WTC11 (cell line): ENCODE measurements at places on chromosomes 1 and 21. TPM values are rescaled to one million over a fixed set of nuclear protein-coding genes. Genes with fewer than 3 reads are reported as not detected.

DNA sequence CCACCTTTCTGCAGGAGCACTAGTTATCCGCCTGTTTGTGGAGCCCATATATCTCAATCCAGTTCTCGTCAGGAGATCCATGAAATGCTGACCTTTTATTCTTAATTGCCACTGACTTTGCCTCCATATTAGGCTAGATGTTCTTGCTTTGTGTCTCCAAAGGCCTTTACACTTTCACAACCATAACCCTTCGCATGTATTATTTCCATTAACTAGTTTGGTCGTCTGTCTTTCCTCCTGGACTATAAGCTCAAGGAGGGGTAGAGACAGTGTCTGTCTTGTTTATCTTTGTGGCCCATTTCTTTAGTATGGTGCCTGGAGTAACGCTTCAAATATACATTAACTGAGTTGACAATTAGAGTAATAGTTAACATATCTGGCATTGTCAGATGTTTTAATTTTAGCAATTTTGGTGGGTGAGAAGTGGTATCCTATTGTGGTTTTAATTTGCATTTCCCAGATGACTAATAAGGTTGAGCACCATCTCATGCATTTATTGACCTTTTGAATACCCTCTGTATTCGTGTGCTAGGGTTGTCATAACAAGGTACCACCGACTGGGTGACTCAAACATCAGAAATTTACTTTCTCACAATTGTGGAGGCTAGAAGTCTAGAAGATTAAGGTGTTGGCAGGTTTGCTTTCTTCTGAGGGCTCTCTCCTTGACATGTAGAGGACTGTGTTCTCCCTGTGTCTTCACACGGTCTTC is 21.7 kb upstream of the IL12RB2 start:
- DNase-seq = no peak

DNA sequence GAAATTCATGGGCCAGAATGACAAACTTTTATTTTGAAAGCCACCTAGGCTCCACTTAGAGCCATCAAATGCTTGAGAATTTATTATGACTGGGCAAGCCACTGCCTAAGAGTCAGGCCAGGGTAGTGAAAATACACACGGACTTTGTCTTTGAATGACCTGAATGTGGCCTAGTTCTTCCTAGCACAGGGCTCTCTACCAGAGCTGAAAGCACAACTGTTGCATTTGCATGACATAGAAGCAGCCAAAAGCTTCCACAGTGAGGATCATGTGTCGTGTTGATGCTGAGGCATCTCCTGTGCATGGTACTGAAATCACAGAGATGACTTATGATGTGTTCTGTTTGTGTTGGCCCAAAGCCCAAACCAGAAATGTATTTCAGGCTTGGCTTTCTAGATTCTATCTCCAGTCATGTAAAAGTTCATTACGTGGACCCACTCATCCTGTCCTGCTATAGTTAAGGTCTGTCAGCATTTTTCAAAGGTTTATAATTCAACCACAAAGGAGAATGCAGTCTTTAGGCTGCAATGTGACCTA is 164.0 kb upstream of the UBE2U start:
- DNase-seq = peak; percentile 24

Gene ARTN
- 23.5 to 28.5 TPM (median 23.6 TPM) in 3 replicates for total RNA-seq

DNA sequence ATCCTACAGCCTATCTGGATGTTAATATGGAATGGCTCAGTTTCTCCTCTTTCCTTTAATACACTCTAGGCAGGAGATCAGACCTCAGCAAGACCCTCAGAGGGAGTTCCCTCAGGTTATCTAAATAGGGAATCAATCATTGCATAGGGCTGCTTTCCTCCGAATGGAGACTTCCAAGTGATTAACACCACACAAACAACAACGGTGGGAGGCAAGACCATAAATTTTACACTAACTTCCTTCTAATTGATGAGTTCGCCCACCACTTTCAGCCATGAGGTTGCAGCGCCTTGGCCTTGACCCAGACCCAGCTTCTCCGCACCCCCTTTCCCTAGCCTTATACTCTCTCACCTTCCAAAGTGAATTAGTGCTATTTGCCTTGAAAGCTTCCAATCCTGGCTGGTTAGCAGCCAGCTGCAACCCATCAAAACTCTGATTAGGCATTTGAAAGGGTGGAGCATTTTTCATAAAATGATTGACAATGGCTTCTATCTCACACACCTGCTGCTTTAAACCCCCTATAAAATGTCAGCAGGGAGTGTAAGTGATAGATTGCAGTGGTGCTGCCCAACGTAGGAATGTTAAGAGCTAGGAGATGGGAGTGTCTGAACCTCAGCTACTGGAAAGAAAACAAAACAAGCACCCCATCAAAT is 534.9 kb upstream of the USP24 start:
- no peak for DNase-seq

DNA sequence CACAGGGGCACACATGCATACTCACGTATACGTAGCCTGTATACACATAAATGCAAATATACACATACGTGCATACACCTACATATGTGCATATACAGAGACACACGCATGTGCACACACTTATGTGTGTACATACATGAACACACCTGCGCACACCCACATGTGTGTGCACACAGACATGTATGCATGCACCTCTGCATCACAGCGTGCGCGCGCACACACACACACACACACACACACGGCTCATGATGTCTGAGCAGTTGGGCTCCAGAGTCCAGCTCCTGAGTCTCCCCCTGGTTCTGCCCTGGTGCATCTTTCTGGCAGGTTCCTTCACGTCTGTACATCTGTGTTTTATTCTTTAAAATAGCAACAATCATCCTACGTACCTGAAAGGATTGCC is 600.5 kb downstream of the NPHP4 start:
- DNase-seq = no peak

Gene CHI3L1
- 0.24 to 0.41 TPM (median 0.27 TPM) in 3 replicates for total RNA-seq
